Lung (tissue), 17 donors: ENCODE measurements at places on chromosomes 6 and 20. TPM values are rescaled to one million over a fixed set of nuclear protein-coding genes. Genes with fewer than 3 reads are reported as not detected.

WFDC13 gene
- polyA plus RNA-seq = 0.10 TPM

- no peak for DNase-seq
Measured at GRCh38 chr6:2193931-2194330, 51.5 kb downstream of the GMDS start.

GRCh38 chr6:24932832-24933231 lies 2.9 kb downstream of the RIPOR2 start:
- no peak for DNase-seq

DNA sequence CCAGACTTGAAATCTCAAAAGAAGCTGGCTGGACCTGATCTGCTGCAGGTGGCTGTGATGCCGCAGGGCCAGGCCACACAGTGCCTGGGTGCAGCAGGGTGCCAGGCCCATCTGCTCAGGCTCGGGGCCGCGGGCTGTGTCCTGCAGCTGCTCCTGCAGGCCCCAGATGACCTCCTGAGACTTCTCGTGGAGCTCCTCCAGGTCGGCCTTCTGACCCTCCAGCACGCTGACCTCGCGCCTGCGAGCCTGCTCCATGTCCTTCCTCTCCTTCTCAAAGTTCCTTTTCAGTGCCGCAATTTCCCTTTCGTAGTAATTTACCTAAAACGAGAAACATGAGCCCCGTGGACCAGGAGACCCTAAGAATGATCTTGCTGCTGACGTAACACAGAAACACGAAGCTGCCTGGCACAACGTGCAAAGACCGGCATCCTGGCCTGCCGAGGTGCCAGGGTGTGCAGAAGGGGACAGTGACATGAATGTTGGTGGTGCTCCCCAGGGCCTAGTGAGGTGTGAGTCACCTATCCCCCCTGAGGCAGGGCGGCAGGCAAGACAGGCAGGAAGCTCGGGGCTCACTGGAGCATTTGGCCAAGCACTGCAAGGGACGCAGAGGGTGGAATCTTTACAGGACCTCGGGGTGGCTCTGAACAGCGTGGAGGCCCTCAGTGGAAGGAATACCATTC lies 71.6 kb downstream of the GINS1 start:
- DNase-seq = no peak

DNA sequence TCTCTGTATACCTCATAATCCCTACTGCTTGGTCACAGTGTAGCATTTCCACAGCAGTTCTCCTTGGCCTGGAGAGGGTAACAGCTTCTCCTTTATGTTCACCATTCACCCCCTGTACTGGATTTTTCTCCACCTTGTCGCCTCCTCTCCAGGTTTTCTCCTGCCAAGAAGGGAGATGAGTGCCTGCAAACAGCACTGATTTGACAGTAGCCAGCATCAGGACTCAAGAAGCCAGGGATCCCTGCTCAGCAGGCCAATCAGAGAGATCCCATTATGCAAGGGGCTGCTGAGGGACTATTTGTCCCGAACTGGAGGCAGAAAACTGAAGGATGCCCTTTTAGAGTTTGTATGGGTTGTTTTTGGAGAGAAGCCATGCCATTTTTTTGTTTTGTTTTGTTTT lies 68.6 kb upstream of the RIPOR2 start:
- DNase-seq = no peak

DNA sequence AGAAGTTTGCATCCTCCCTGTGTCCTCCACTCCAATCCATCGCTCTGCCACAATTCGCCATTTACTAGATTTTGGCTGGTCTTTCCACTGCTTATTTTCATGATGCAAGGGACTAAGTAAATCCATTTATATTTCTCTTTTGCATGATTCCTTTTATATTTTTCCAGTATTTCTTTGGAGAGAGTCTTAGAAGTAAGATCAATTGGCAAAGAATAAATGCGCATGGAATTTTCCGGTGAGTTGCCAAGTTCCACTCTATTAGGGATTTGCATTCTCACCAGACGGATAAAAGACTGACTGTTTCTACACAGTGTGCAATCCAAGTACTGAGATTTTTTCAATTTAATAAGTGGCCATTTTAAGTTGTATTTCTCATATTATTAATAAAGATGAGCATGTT lies 91.7 kb upstream of the PHACTR3 start:
- no peak for DNase-seq

DNA sequence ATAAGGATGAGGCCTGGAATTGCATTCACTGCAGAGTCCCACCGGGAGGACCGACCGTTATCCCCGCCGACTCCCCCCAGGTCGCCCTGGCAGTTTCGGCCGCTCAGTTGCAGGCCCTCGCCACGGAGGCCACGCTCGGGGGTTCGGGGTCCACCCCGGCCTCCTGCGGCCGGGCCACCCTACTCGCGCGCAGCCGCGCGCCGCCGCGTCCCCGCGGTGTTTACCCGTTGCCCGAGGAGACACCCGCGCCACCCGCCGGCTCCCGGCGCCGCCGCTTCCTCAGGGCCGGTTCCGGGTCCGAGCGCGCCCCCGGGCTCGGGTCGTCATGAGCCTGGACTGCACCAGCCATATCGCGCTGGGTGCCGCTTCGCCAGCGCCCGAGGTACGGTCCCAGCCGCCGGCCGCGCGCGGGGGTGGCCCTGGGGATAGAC lies at the start of gene CCDC170:
Gene CCDC170 (plus strand): TSS at position 214 of the 431 bp plus-strand sequence. CDS start 112 bp downstream, at position 326.
- peak; percentile 75 for DNase-seq

DNA sequence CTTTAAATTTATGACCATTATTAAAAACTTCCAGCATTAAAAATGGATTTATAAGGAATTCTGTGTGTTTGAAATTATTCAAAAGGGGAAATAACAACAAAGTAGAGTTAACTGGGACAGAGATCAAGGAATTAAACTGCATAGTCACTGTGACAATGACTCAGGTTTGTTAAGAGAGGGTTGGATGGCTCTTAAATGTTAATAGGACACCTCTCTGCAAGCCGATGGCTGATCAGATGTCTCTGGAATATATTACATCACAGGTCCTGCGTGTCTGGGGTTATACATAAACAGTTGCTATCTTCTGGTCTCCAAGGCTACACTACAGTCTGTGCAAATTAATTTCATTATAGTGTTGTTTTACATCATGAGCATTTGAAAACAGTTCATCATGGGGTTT lies 574.3 kb downstream of the COL12A1 start:
- DNase-seq = no peak

GRCh38 chr6:88349511-88349910 lies 183.4 kb upstream of the CNR1 start:
- no peak for DNase-seq

- DNase-seq = no peak
Measured at GRCh38 chr6:109103942-109104341, 8.6 kb downstream of the CEP57L1 start.

DNA sequence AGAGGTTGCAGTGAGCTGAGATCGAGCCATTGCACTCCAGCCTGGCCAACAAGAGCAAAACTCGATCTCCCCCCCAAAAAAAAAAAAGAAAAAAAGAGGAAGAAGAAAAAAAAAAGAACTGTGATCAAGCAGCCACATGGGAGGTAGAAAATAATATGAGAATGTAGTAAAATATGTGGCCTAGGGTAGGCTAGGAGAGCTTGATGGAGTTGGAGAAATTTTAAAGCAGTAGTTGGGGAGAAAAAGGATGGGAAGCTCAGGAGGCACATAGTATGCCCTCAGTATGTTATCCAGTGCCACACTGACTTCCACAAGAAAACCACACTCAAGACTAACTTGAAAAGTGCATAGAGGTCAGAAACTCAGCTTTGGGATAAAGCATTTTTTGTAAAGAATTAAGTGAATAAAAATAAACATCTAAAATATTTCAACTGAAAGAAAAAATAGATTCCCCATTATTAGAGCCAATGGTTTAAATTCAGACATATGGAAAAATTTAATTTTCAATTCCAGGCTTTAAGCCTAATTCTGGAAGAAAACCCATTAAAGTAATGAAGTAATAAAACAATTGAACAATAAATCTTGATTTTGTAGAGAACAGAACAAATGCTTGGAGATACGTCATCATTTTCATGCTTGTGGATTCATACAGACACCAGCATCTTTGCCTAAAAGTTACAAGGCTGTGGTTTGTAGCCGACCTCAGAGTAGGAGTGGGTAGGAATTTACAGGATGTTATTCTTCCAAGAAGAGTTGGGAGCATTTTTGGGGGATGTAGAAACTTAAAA lies 34.7 kb downstream of the PLEKHG1 start:
- DNase-seq = no peak
